ENCODE measurements at places on chromosomes 3 and 15.

DNA sequence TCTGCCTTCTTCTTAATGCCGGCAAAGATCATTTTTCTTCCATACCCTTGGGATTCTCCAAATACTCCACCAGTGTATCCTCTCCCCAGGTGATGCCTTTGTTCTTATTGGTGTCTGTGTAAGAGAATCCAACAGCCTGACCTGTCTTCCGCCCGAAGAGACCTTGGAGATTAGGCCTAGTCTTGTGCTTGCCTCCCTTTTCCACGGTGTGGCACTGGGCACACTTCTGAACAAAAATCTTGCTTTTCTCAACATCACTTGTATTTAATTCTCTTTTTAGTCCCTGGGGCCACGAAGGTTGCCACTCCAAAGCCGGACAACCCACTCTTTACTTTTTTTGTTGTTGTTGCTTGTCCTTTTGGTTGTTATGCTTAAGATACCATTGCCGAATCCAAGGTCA lies 14.0 kb upstream of the EMC3 start:
- DNase-seq, result no peak

- no peak for DNase-seq
Observed at GRCh38 chr3:17942856-17943255, 200.4 kb upstream of the TBC1D5 start.

DNA sequence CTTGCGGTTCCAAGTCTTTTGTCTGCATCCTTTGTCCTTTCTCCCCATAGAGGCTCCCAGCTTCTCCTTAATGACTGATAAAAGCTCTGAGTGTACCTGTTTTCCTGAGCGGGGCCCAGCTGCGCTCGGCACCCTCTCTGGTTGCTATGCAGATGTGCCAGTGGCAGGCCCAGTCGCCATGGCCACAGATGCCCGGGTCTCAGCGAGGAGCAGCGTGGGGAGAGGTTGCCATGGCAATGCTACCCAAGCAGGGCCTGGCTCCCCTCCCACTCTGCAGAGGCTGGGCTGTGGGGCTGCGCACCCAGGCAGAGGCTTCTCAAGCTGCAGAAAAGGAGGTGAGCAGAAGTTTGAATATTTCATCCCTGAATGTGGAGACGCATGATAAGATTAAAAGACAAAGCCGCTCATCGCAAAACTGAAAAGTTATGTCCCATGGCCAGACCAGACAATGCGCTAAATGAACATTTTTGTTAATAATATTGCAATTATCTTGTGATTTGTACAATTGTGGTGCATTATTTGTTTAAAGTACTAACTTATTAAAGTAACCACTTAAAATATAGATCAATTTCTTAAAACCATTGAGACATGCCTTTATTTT lies 66.1 kb downstream of the TPRA1 start:
- DNase-seq, result no peak

DNA sequence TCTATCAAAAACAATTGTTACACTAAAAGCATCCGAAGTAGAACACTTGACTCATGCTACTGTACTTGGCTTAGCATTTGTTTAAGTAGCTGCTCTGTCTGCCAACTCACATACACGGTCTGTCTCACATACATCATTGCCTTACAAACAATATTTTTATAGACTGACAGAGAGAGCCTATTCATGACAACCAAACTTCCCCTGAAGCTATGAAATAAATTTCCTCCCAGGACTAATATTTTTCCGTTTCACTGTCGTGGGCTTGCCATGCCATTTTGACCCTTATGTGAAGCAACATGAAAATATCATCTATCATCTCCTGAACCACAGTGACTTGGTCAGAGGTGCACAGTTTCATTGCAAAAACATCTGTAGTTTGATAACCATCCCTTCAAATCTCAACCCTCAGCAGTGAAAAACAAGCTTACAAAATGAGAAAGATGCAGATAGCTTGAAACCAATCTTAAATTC lies 66.5 kb upstream of the PYGO1 start:
- no peak for DNase-seq

- DNase-seq, result no peak
Observed at GRCh38 chr3:39327746-39328349, 1.7 kb upstream of the CCR8 start.

- DNase-seq, result no peak
Observed at GRCh38 chr3:61664105-61664482, 102.7 kb downstream of the PTPRG start.

DNA sequence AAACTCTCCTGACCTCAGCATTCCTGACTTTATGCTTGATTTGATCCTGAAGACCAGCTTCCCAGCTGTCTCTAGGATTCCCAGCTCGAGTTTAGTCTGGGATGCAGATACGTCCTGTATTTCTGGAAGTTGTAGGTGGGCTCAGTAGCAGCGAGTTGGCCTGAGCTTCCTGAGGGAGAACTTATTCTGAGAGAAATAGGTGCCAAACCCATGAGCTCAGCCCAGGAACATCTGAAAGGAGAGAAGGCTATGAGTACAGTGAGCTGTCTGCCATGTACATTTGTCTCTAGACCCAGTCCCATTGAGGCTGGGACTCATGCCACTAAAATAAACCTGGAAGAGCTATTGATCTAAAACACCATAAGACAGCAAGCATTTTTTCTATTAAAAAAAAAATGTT lies 36.6 kb upstream of the SLC9A9 start:
- DNase-seq, result no peak

GRCh38 chr3:111594205-111594604 lies 941 bp downstream of the ZBED2 start:
- DNase-seq, result no peak

DNA sequence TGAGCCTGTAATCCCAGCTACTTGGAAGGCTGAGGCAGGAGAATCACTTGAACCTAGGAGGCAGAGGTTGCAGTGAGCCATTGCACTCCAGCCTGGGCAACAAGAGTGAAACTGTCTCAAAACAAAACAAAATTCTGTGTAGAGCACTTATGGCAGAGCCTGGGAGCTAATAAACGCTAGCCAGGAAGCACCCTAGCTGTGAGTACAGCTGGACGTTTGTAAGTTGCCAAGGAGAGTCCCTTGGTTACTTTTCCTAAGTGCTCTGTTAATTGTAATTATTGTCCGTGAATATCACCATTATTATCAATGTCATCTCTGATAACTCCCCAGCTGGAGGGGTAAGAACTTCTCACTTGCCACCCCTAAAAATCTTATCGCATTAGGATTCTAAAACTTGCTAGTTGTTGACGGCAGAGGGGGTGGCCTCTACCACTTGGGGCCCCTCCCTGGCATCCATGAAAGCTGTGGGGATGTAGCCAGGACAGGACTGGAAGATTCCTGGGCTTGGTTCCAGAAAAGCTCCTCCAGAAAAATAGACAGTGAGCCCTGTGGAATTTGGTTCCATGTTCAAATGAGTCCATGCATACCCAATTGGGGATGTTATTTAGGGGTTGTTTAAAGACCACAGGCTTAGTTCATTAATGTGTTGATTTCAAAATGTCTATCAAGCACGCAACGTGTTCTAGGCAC lies 9.9 kb upstream of the KLHL25 start:
- DNase-seq, result no peak

- no peak for DNase-seq
Observed at GRCh38 chr3:280681-281080, 84.1 kb downstream of the CHL1 start.

GRCh38 chr3:43319794-43320193 lies 33.5 kb downstream of the SNRK start:
- no peak for DNase-seq

GRCh38 chr3:195551381-195551978 lies 8.4 kb upstream of the PPP1R2 start:
- DNase-seq, result no peak

GRCh38 chr15:33322091-33322490 lies 11.3 kb downstream of the RYR3 start:
- no peak for DNase-seq

DNA sequence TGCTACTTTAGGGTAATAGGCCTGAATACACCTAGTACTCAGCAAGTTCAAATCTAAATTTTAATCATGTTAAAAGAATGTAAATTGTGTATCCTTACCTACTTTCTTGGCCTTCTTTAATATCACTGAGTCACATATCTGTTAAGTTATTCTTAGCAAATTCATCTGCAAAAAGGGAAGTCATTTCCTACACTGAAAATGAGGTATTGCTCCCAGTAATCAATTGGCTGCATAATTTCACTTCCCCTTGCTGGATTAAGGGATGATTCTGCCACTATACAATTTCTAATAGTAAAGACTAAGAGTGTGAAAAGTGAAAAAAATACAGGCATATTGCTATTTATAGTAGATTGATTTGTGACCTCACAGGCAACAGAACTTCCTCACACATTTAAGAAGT lies 47.8 kb downstream of the CCDC54 start:
- no peak for DNase-seq

DNA sequence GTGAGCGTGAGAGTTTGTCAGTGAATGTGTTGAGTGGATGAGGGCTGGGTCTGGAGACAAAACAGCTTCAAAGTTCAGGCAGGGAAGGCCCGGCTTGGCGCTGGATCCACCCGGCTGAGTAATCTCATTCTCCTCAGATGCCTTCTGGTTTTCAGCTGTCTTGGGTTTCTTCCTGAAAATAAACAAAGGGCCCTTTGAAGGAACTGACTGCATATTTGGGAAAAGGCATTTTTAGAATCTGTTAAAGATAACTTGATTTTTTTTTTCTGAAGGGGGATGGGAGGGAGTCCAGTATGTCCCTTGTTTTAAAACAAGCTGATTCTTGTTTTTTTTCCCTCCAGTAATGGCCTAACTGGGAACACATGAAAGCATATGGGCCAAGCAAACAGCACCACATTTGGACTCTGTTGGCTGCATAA lies 86.4 kb downstream of the TIGIT start:
- no peak for DNase-seq

GRCh38 chr3:182726258-182727142 lies 66.8 kb upstream of the ATP11B start:
- DNase-seq, result no peak

Data from lower lobe of right lung (tissue), 2 donors.